ENCODE measurements at places on chromosomes 1 and 21.

GRCh38 chr1:216902669-216903381 is 179.6 kb upstream of the ESRRG start:
- DNase-seq: no peak

DNA sequence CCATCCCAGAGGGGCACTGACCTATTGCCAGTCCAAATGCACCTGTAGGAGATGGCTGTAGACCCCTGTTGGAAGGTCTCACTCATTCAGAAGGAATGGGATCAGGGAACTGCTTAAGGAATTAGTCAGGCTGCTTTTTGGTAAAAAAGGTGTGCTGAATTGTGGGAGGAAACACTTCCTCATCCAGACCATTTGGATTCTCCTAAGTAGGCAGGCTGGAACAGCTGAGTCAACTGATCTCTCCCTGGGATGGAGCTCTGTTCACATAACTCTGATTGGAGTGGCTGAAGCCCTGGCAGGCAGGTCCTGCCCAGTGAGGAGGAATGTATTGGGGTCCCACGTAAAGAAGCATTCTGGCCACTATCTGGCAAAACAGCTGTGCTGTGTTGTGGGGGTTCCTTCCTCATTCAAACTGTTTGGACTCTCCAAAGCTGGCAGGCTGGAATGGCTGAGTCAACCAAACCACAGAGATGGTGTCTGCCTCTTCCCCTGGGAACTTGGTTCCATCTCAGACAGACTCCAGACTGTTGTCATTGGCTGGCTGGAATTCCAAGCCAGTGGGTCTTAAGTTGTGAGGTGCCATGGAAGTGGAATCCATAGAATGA is 70.7 kb upstream of the PDC start:
- DNase-seq: no peak

DNA sequence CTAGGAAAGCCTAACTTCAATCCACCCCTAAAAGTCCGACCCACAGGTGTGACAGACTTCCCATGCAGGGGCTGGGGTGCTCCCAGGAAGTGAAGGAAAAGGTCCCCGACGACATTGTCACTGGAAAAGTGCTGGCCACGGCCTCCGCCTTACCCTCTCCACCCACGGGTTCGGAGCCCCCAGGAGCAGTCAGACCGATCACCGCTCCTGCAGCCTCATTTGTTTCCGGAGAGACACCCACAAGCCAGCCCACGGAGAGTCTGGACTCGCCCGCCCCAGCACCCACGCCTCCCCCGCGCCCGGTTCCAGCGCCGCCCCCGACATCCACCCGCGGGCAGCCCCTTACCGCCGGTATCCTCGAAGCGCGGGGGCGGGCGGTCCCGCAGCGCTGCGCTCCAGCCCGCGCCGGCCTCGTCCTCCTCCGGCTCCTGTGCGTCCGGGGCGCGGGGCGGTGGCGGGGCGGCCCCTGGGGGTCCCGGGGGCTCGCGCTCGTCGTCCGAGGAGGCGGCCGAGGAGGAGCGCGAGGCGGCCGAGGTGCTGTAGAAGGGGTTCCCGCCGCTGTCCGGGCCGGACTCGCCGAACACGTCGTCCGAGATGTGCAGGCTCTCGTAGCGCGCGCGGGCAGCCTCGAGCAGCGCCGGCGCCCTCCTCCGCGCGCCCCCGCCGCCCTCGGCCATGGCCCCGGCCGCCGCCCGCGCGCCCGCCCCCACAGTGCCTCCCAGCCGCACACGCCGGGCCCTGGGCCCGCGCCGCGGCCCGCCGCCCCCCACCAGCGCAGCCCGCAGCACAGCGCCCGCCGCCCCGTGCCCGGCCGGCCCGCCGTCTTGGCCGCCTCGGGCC is 660 bp downstream of the PGBD5 start:
- no peak for DNase-seq

- DNase-seq: no peak
These were observed 9.6 kb upstream of the PTPRF start for GRCh38 chr1:43521078-43521477.

DNA sequence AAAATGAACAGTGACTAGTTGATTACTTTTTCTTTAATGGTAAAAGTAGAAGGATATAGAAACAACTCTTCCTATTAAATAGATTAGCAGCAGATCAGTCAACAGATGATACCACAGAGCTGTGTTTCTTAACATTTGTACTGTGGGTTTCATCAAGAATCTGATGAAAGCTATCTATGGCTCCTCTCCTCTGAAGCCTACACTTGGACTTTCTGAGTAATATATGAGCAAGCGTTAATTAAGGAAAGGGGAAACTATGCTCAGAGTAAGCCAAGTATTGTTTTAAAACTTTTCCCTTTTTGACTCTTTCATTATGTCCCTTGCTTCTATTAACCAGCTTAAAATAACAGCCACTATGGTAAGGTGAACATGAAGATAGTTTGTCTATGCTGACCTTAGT is 10.8 kb downstream of the ARID4B start:
- peak; percentile 44 for DNase-seq

DNA sequence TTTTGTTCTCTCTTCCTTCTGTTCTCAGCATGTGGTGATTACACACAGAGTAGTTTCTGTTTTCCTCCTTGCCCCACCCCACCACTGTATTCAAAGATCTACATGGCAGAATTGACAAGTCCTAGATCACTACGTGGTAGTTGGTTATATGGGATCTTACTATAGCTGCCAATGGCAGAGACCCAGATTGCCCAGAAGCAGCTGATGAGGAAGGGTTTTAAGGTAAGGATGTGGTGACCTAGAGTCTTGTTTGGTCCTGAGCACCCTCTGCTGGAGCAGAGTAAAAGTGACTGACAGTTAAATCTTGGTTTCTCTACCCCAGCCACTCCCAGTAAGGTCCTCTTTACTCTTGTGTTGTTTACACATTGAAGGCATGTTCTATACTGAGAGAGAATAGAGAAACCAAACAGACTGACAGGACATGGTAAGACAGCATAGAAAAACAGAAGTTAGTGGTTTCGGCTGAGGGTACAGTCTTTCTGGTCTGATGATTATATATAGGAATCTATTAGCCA is 22.8 kb upstream of the STRIP1 start:
- peak; percentile 70 for DNase-seq

DNA sequence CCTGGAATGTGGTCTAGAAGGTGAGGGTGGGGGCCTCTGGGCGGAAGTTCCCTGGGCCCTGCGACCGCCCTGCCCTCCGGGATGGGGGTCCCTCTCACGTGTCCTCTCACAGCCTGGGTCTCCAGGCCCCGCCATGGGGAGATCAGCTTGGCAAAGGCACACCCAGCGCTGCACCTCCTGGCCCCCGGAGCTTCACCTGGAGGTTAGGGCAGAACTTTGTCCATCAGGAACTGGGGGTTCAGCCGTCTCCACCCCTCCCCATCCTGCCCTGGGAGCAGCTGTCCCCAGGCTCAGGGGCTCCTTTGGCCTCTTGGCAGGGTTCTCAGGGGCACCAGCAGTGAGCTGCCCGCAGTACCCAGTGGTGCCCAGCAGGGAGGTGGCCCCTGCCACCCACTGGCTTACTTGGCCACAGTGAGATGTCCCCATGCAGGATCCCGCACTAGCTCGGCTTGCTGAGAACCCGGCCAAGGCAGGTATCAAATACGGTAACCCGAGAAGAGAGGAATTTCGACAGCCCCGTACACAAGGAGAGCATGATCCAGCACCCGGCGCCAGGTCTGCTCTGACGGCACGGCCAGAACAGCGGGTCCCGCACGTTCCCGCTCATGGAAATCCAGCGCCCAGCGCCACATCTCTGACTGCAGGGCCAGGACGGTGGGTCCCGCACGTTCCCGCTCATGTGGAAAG is 36.7 kb downstream of the RRP1 start:
- DNase-seq: no peak

DNA sequence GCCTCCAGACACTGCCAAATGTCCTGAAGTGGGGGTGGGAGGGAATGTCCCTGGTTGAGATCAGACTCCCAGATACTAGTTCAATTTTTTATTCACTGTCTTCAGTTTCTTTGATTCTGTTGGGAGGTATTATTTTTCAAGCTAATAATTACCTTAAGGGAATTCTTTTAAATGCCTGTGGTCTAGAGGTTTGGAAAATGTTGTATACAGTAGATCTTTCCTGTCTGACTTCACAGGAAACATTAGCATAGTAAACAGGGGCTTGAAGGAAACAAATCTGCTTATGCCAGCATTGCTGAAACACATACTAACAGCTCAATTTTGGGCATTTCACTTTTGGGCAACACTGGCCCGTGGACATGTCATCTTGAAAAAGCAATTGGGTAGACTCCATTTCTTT is 84.3 kb upstream of the HP1BP3 start:
- no peak for DNase-seq

- peak; percentile 99 for DNase-seq
These were observed at the start of gene CFAP410 for GRCh38 chr21:44338971-44339910. CFAP410 (minus strand) TSS chr21:44339390; CDS start chr21:44339194, 196 bp downstream.

DNA sequence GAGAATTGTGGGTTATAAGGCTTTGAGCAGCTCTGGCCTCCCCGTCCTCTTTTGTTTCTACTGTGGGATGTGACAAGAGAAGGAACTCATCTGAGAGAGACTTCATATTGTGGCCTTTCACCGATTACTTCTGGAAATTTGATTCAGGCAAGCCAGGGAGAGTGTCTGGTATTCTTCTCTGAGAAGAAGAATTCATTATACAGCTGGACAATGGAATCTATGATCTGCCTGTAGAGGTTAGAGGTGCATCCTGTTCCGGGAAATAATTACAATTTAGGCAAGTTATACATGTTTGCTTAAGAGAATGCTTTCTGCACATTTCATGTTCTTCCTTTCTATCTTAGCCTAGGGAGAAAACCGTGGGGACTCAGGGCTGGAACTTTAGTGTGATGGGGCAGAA is 12.8 kb upstream of the RNU1-2 start:
- no peak for DNase-seq

DNA sequence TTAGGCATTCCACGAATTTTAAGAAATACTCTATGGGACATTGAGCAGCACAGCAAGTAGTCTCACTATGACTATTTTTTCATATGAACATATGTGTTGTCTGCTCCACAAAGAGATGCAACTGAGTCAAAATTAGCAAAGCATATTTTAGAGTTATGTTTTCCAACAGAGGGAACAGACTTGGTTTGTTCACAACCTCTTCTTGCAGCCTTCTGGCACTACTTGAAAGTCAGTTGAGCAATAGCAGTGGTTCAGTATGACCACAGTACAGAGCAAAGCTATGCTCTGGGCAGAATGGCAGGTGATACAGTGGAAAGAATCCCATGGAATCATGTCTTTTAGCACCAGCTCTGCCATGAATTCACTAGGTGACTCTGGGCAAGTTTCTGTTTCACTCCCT is 5.2 kb downstream of the CCN1 start:
- no peak for DNase-seq

DNA sequence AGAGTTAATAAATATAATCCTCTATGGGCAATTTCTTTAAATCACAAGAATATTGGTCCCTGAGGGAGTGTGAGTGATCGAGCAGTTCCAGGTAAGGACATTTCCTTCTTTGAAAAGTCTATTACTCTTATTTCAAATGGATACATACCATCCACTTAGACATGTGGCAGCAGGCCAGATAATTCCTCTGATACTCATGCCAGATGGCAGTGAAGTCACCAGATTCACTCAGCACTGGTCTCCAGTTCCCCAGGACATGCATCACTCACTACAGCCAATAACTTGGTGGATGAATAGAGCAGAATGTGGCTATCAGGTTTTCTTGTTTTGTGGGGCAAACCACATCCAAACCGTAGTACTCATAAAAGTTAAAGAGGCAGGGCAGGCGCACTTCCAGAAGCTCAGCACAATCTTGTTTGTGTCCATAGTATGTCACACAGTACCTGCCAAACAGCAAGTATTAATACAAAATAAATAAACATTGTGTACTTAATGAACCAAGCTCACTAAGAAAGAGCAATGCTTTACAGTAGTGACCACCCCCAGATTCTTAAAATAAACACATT is 74.2 kb upstream of the CD53 start:
- DNase-seq: no peak

- no peak for DNase-seq
These were observed 9.8 kb upstream of the IRF2BP2 start for GRCh38 chr1:234619794-234620247.

- no peak for DNase-seq
These were observed 257.1 kb downstream of the GRIK3 start for GRCh38 chr1:36776948-36777831.

- DNase-seq: no peak
These were observed 40.4 kb downstream of the UBASH3A start for GRCh38 chr21:42443876-42444744.

DNA sequence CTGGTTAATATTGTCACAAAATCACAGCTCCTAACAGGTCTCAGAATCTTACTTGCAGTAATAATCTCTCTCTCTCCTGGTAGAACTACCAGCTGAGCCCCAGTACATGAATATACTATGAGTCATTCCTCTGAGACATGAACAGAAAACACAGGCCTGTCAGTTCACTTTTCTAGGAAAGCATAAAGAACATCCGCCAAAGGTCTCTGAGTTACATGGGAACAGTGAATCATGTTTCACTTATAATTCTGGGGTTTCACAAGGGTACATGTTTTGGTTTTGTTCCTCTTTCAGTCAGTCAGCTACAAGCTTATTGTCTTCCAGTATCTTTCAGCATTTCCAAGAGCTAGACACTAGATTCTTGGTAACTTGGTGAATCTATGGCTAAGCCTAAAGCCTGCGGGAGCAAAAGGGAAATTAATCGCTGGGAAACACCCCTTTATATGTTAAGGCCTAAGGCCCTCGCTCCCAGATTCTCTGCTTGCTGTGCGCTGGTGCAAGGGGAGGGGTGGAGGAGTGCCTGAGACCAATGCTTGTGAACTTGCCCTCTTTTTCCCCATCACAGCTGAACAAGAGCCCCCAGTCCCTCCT is 31.7 kb downstream of the IFNGR2 start:
- DNase-seq: peak; percentile 91

- DNase-seq: peak; percentile 43
These were observed 255.7 kb downstream of the OMA1 start for GRCh38 chr1:58290685-58291372.

- DNase-seq: no peak
These were observed 1.2 kb downstream of the GPR88 start for GRCh38 chr1:100538913-100539835.

- DNase-seq: peak; percentile 66
These were observed 493 bp upstream of the ELOA start for GRCh38 chr1:23742670-23743286.

DNA sequence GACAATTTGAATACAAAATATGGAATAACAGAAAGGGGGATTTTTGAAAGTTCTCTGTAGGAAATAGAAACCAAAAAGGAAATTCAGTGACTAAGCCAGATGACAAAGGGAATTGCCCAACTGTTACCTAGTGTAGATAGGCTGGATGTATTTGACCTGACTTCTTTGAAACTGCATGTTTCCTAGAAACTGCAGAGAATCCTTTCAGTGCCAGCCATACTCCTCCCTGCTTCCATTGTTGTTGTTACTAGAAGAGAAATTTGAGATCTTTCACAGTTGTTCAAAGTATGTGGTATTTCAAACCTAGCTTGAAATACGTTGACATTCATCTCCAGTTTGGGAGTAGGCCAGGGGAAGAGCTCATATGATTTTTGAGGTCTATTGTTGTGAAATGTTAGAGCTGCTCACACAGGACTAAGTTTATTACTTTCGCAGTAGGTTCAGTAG is 1.8 kb upstream of the GBP5 start:
- peak; percentile 69 for DNase-seq

All from OCI-M1 (cell line).